ENCODE measurements at places on chromosomes 4 and X.
A peak's percentile ranks its signal among the peaks of the same experiment; 100 is the strongest.

GRCh38 chr4:1569461-1570151 lies 114.5 kb downstream of the FAM53A start:
- DNase-seq = peak; percentile 39

DNA sequence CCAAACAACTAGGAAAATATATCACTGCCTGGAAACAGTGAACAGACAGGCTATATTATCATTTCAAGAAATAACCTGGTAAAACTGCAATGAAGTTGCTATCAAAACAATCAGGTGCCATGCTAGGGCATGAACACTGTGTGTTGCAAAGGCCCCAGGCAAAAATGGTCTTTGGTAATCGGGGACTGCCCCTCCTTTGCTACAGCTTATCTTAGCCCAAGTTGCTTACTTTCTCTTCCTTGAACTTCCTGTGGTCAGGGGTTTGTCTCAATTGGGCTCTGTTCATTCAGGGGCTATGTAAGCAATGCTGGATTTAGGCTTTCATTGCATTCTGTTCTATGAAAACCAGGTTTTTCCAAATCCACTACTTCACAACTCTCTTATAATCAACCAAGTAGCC lies 30.4 kb downstream of the SCML1 start:
- DNase-seq = no peak

DNA sequence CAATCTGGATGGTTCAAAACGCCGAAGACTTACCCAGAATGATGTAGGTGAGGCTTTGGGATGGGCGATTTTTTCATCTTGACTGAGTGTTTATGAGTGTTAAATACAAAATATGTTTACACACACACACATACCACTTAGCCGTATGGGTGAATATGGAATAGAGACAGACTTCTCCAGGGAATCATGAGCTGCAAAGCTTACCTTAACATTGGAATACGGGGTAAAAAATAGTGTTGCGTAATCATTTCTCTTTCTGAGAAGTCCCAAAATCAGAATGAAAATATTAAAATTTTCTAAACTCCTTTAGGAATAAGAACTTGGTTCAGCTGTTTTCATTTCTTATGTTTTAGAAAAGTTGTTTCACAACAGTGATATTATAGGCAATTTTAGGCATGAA lies 63.5 kb downstream of the EGF start:
- no peak for DNase-seq

DNA sequence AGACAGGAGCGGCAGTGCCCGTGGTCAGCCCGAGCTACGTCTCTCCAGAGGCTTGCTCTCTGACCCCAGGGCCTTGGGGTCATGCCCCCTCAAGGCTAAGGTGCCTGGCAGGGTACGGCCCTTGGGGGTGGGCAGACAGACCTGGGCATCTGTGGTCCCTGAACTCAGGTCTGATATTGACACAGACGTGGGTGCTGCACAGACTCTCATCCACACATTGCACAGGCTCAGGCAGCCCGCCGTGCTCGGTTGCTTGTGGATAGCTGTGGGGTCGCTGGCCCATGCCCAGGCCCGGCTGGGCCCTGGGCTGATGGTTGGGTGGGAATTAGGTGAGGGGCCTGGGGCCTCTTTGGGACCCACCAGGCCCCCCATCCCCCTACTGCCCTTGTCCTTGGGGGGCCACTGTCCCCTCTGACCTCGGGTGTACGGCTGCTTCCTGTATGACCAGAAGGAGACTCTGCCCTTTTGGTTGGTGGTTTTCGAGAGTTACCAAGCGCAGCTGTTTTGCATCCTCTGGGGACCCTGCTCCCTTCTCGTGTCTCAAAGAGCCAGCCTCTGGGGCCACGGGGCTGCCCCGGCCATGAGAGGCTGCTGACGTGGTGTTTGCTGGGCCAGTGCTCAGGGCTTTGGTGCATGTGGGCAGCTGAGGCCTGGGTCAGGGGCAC lies 10.1 kb downstream of the FGFRL1 start:
- DNase-seq = no peak

GRCh38 chrX:154403858-154404257 lies 5.2 kb downstream of the DNASE1L1 start:
- DNase-seq = no peak

- no peak for DNase-seq
Observed at GRCh38 chrX:9465380-9466123, 694 bp downstream of the TBL1X start.

DNA sequence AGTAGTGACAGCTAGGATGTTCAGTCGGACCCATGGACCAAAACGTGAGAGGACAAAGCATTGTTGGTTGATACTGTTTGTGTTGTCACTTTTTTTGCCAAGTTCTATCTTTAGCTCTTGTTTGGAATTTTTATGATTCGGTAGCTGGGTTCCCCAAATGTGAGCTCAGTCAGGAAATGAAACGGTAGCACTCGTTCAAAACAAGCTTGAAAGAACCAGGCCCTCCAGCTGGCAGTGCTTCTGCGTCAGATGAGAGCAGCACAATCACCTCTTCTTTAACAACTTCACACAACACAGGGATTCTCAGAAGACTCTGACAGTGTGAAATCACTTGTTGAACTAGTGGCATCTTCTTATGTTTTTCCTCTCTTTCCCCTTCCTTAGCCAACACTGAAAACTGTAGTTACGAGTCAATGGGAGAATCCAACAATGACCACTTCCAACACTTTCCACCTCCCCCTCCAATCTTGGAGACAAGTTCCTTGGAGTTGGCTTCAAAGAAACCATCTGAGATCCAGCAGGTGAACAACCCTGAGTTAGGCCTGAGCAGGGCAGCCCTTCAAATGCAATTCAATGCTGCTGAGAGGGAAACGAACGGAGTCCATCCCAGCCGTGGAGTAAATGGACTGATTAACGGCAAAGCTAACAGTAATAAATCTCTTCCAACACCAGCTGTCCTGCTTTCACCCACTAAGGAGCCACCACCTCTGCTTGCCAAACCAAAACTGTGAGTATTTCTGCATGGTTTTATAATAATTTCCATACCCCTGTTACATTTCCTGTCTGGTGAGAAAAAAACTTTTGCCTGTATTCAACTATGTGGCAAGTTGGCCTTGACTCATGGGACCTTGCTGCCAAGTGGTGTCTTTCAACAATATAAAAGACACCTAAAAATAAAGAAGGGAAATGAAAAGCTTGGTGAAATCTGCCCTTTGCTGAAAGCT lies 214.6 kb downstream of the PALLD start:
- DNase-seq = no peak

DNA sequence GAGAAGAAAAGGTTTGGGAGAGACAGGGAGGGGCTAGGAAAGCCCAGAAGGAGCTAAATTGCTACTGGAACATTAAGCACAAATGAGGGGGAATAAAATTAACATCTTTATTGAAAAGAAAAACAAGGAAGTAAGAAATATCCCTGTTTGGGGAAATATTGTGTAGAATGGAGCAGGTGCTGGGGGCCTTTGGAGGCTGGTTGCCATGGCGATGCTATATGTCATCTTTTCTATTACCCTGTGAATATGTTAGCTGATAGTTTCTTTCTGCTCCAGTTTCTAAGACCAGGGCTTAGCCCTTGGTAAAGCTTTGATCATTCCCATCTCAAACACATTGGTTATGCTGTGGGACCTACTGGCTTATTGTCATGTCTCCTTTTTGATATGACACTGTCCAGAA lies 28.7 kb downstream of the TMEM31 start:
- DNase-seq = no peak

GRCh38 chr4:130825284-130825683 lies 1729.3 kb downstream of the C4orf33 start:
- no peak for DNase-seq

- DNase-seq = no peak
Observed at GRCh38 chr4:167233685-167234315, 494 bp downstream of the SPOCK3 start.

GRCh38 chrX:12229986-12230385 lies 91.7 kb downstream of the FRMPD4 start:
- DNase-seq = no peak

DNA sequence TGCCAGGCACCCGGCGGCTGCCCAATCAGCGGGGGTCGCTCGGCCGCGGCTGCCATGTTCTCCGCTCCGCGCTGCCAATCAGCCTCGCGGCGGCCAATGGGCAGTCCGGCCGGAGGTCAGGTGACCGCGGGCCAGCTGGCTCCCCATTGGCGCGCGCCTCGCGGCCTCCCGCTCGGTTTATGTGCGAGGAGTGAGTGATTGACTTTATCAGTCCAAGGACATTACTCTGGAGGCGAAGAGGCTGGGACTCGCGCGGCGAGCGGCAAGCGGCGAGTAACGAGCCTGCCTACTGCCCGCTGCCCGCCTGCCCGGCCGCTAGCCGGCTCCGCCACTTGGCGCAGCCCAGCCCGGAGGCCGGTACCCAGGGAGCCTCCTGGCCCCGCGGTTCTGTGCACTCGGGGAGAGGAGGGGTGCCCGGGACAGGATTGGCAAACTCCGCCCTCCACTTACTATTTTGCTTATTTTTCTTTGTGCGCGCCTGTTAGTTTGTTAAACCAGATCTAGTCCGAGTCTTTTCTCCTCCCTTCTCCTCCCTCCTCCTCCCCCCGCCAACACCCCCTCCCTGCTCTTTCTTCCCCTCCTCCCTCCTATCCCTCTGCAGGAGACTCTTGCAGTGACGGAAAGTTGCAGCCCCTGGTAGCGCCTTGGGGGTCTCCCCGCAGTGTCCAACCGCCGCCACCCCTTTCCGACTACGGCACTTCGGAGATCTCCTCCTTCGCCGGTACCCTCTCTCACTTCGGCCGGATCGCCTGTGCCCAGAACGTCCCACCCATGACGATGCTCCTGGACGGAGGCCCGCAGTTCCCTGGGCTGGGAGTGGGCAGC lies at the start of gene ZIC3:
TSS of gene ZIC3 (plus strand) at position 207 of the 825 bp plus-strand sequence. CDS start at position 772, 565 bp downstream.
- DNase-seq = peak; percentile 85

GRCh38 chr4:45732161-45732560 lies 391.7 kb downstream of the GABRG1 start:
- DNase-seq = no peak

- no peak for DNase-seq
Observed at GRCh38 chr4:18816228-18816895, 794.8 kb upstream of the LCORL start.

DNA sequence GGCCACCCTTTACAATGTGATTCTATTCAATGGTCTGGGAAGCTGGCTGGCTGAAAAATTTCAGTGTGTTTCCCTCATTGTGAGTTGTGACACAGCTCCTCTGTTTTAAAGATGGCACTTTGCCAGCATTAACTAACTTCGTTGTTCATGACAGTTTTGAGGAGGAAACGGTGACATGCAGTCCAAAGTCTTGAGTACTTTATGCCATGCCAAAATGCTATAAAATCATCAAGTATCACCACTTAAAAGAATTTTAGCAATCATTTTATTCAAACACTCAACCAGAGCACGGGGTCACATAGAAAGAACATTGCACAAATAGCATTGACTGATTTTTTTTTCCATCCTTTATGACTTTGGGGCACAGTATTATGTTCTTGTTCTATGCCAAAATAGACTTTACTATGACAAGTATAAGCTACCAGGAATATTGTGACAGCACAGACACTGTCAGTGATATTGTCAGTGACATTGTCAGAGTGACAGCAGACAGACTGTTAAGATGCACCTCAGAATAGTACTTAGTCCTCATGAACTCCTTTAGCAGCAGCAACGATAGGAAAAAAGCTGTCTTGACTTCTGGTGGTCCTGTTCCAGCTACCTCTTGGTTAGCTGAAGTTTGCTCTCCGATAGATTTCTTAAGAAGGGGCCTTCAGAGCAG lies 46.7 kb downstream of the CXCL13 start:
- DNase-seq = no peak

Measured in Right ventricle myocardium inferior (tissue), 1 donor.